ENCODE measurements at places on chromosomes 16 and 17.

- no peak for DNase-seq
Measured at GRCh38 chr17:61449707-61450640, 2.2 kb upstream of the TBX4 start.

DNA sequence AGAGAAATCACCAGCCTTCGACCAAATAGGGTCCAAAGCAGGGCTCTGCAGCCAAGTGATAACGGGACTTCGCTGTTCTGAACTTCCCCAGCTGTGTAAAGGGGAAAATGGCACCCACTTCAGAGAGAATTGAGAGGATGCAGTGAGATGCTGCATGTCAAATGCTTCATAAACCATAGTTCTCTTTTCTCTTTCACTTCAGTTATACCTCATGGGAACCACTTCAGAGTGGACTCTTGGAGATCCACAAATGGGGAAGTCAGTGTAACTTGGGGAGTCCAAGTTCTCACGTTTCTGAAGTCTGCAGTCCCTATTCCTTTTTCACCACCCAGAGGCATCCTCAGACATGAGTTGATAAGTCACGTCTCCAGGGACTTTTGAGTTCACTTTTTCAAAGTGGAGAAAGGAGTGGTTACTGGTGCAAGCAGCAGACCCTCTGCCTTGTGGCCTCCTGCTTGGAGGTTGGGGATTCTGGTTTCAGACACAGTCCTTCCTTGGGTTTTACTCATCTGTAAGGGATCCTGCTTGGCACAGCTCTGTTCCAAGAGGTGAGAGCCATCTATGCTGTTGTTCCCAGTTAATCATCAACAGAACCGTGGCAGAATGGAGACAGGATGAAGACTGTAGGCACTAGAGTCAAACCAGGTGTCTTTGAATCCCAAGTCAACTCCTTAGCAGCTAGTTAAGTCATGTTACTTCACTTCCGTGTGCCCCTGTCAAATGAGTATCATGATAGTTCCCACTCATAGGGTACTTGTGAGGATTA, 123.4 kb upstream of the NOL11 start:
- no peak for DNase-seq

GRCh38 chr17:68600067-68600930, 868 bp downstream of the FAM20A start:
- peak; percentile 24 for DNase-seq

- no peak for DNase-seq
Measured at GRCh38 chr17:63701868-63702720, 2.2 kb upstream of the LIMD2 start.

DNA sequence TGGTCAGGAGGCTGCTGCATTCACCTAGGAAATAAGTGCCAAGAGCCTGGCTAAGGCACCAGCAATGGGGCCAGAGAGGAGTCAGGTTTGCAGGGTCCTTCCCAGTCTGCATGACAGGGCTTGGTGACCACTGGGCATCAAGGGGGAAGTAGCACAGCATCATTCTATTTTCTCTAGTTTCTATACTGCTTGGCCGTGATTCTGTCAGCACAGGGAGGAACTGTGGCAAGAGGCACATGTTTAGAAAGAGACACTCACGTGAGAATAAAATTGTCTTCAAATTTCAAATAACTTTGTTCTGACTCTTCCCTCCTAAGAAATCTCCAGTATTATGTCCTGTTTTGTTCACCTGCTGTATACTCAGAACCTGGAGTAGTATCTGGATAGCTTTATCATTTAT, 37.8 kb downstream of the ERN1 start:
- no peak for DNase-seq

GRCh38 chr16:73220836-73221235, 172.9 kb upstream of the ZFHX3 start:
- no peak for DNase-seq

GRCh38 chr17:56966338-56966737, 5.5 kb upstream of the COIL start:
- peak; percentile 65 for DNase-seq

DNA sequence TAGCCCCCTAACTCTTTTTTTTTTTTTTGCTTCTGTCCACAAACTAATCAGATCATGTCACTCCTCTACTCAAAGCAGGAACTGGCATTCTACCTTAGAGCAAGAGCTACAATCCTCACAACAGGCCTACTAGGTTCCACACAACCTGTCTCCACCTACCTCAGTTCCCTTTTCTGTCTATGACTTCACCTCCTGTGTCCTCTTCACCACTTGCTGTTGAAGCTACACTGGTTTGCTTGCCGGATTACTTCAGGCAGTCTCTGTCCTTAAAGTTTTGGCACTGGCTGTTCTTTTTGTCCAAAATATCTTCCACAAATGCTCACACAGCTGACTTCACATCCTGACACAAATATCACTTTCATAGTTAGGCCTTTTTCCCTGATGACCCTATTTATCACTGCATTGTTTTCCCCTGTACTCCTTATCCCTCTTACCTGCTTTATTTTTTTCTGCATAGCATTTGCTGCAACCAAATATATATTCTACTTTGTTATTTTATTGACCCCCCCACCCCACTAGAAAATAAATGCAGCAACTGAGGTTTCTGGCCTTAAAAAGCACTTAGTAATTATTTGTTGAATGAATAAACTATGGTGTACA, 72.0 kb downstream of the KANSL1 start:
- DNase-seq: no peak

GRCh38 chr16:56787167-56787566, 57.2 kb downstream of the NUP93 start:
- DNase-seq: peak; percentile 13

DNA sequence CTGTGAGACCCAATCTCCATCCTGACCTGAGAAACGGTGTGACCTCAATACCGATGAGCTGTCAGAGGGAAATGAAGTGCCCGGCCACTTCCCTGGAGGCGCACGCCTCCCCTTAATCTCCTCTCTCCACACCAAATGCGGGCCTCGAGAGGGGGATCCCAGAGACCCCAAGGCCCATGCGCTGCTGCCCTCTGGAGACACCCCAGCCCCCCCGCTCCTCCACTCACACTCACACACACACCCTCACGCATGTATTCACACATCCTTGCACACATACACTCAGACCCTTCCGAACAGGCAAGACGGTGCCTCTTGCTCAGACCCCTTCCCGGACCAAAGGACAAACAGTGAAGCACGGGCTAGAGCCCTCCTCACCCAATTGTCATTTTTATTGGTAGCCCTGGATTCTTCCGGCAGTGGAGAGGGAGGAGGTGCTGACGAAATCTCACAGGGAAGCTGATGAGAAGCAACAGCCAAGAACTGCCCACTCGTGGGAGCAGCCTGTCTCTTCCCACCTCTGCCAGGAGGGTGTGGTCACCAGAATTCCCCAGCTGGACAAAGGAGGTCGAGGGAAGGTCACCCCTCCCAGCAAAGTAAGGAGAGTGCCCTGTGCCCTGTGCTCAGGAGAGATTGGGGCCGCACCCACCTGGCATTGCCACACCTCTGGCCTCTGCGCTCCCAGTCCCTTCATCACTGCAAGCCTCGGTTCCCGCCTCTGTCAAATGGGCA, 136.0 kb upstream of the TNRC6C start:
- DNase-seq: no peak

GRCh38 chr17:77246110-77247047, 105.6 kb downstream of the SEC14L1 start:
- DNase-seq: no peak

DNA sequence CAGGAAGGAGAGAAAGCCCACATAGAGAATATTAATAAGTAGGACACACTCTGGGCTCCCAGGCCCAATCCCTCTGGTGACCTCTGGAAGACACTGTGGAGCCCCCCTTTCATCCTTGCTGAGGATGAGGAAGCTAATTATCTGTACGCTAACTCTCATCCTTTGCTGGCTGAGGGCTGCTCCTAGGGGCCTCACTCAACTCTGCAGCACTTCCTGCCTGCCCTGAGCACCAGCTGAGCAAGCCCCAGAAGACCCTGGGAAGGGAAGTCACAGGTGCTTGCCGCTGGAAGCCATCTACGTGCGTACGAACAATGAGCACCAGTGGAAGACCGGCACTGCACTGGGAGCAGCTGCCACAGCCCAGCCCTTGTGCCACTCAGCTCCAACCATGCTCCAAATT, 145.8 kb upstream of the CDH5 start:
- no peak for DNase-seq

DNA sequence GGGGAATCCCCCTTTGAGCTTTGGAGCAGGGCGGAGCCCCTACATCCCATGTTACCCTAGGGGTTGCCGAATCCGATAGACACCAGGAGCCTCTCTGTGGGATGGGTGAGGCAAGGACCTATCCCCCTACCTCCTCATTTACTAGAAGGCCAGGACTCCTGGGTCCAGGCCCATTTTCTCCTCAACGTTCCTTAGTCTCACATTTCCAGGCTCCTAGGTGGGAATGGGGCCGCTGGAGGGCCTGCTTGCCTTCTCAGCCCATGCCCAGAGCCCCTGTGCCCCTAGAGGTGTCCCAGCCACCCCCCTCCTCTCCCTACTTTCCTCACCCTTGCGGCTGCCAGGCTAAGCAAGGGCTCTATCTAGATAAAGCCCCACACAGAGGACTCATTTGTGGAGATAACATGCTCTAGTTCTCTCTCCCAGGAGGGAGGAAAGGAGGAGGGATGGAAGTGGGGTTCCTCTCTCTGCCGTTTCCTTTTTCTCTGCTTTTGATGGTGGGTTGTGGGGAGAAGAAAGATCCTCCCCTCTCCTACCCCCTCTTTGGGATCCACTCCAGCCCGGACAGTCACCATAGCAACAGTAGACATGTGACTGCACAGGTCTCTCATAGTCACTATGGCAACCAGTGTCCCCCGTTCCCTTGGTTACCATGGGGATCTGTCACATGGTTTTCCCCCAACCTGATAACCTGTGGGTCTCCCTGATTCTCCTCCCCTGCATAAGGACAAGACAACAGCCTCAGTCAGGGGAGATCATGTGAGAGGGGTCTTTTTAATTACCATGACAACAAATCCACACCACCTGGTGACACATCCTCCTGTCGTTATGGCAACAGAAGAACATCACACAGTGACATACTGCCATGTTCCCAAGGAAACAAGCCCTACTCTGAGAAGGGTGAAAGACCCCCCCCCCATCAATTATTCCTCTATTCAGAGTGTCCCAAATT, 5.2 kb downstream of the CACNA1G start:
- peak; percentile 62 for DNase-seq

- no peak for DNase-seq
Measured at GRCh38 chr17:40452921-40453378, 9.7 kb downstream of the IGFBP4 start.

DNA sequence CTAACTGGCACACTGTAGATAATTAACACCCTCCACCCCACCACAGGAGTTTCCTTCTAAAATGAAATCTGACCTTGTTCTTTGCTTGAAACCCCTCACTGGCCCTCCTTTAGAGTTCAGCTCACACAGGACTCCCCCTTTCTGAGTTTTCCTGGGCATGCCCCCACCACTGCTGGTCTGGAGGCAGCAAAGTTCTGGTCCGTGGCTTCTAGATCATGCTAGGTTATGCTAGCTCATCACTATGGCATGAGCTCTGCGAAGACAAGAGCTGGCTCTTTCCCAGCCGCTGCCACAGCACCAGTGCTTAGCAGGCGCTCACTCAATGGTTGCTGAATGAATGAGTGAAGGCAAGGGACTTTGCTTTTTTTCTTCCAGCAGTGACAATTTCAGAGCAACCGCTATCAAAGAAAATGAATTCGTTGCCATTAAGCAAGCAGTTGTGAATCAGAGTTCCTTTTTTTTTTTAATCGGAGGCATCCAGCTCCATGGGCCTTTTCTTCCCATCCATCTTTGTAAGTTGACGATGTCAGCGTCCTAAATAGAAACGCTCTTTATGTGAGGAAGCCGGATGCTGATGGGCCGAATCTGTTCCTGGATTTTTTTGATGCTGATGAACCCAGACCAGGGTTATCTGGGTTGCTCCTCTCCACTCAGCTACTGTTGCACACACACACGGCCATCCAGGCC, 80.8 kb upstream of the NOL11 start:
- DNase-seq: no peak

DNA sequence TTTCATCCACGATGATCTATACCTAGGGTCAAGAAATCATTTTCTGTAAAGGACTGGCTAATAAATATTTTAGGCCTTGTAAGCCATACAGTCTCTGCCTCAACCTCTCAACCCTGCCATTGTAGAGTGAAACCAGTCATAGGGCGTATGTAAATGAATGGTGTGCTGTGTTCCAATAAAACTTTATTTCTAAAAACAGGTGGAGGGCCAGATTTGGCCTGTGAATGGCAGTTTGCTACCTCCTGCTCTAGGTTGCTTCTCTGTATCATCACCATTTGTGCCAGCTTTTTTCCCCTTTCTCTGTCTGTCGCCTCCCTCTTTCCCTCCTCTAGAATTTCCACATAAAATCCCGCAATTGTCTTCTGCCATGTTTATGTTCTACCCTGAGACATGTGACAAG, 181.7 kb downstream of the XYLT1 start:
- no peak for DNase-seq

- peak; percentile 52 for DNase-seq
Measured at GRCh38 chr17:31397256-31397939, 5.9 kb downstream of the RAB11FIP4 start.

DNA sequence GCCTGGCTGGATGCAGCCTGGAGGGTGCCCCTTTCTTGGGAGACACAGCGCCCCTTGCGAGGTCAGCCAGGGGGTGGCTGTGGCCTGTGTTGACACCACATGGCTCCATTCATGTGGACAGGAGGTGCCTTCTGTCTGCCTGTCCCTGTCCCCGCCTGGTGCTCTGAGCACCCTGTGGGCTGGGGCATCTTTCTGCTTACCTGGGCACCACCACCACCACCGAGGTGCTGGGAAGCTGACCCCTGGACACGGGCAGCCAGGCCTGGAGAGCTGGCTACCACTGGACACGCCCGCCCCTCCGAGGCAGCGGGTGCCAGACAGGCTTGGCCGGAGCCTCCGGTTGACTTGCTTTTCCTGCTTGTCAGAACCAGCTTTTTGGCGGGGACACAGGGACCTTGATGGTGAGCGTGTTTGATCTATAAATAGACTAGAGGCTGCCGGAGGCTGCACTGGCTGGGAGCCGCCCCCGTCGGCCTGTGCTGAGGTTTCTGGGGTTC, 121.3 kb upstream of the GSE1 start:
- DNase-seq: no peak

GRCh38 chr17:31310260-31310659, 3.6 kb downstream of the EVI2B start:
- DNase-seq: no peak

DNA sequence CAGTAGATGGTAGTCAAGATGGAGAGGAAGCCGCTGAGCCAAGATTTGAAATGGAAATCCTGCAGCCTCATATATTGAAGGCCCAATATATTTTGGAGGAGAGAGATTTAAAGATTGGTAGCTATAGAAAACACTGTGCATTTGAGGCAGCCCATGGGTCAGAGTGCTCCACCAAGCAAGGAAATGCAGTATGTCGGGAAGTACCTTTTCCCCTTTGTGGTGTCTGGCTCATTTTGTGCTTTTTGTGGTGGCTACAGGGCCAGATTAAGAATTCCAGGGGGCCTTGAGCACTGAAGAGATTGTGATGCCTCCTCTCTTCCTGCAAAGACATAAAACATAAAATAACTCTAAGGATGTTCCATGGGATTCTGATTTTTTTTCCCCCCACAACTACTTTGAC, 39.6 kb downstream of the CDRT15 start:
- no peak for DNase-seq

GRCh38 chr16:3858801-3859200, 21.7 kb downstream of the CREBBP start:
- no peak for DNase-seq

- DNase-seq: peak; percentile 89
Measured at GRCh38 chr16:87461466-87461991, 31.3 kb downstream of the ZCCHC14 start.

Measured in NCI-H2171 treated with DMSO at 0.1 percent for 48 hours (cell line).